Omental fat pad (tissue), 4 donors: ENCODE measurements at places on chromosomes 3 and 15.

GRCh38 chr3:58441514-58442450 is 8.2 kb upstream of the PDHB start:
- no peak for DNase-seq

- DNase-seq = no peak
These were observed 4.3 kb downstream of the SNTN start for GRCh38 chr3:63656786-63657185.

DNA sequence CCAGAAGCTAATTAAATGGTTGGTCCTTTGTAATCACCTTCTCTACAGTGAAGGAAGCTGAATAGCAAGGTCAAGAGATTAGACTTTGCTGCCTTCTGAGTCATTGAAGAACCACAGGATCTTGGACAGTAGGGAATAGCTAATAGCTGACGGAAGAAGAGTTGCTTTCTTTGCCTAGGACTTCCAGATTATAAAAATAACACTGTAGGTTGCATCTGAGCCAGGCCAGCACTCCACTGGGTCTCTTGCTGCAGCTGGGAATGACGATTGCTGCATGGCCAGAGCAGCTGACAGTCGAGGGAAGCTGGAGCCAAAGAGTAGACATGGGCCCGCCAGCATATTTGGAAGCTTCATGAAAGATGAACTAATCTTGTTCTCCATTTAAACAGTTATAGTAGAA is 81.5 kb upstream of the KCNMB2 start:
- no peak for DNase-seq

DNA sequence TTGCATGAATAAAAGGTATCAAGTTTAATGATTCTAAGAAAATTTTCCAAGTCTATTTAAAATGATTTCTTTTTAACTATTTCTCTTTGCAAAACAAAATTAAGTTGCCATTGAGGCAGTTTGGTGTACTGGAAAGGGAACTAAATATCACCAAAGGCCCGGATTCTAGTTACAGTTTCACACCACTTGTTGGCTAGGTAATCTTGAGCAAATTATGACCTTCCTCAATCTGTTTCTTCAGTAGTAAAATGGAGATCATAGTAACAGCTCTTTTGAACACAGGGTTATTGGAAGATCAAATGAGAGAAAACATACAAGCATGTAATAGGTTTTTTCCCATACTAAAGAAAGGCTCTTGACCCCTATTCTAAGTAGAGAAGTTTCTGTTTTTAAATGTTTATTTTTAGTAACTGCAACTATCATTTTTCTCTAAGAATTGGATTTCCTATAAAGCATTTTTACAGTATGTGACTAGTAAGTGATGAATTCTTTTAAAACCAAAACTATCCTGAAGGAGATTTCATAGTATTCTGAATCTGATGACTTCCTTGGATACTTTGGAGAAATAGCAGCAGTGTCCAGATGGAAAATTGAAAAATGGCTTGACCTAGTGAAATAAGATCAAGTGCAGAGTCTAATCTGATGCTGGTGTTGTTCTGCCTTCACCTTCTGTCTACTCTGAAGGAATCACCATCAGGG is 15.7 kb downstream of the SCAANT1 start:
- DNase-seq = no peak

GRCh38 chr3:16338999-16339398 is 74.0 kb downstream of the OXNAD1 start:
- no peak for DNase-seq

GRCh38 chr3:189361103-189361835 is 189.5 kb downstream of the TPRG1 start:
- DNase-seq = no peak

GRCh38 chr15:69451951-69452691 is 497 bp upstream of the RPLP1 start:
- no peak for DNase-seq

DNA sequence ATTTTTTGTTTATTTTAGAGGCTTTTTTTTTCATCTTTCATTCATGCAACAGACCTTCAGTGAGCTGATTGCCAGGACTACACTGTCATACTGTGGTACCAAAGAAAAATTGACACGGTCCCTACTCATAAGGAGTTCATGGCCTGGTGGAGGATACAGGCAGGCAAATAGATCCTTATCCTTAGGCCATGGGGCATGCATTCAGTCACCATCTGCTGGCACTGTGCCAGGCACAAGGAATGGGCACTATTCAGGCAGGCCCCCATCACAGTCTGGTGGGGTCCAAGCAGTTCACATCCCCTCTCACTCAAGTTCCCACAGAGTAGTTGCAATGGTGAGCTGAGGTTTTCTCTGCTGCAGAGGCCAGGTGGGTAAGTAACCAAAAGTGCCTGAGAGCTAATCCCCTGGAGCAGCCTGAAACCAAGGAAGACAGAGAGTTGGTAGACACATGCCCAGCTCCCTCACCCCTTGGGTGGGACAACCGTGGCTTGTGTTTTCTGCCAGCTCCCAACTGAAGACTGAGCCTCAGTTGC is 17.3 kb downstream of the CISH start:
- DNase-seq = no peak

- DNase-seq = no peak
These were observed 27.0 kb downstream of the TM2D3 start for GRCh38 chr15:101625184-101625583.

- DNase-seq = no peak
These were observed 20.5 kb downstream of the BOC start for GRCh38 chr3:113231827-113232253.

DNA sequence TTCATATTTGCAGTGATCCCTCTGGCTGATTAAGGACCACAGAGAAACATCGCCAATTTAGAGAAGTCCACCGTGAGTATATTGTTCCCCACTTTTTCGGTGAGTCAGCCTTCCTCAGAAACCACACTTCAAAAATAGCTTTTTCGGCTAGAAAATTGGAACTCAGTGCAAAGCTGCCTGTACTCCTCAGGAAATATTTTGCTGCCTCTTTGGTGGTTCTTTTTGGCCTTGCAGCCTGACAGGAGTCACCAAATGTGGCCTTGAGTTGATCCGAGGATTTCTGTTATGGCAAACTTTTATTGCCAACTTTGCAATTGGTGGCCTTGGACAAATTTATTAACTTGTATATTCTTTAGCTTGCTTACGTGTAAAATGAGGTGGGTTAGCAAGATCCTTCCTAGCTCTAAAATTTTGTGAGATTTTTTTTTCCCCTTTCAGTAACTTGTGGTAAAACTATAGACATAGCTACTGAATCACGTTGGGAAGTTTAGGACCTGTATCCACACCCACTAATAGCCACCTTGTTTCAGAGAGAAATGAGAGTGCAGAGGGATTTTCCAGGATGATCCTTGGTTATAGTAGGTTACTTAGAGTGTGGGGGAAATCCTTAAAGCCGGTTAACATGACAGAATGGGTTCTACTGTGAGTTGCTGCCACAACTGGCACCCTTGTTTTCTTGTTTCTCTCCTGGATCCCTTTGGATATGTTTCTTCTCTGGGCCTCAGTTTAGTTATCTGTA is 9.9 kb downstream of the ARL6IP5 start:
- no peak for DNase-seq

DNA sequence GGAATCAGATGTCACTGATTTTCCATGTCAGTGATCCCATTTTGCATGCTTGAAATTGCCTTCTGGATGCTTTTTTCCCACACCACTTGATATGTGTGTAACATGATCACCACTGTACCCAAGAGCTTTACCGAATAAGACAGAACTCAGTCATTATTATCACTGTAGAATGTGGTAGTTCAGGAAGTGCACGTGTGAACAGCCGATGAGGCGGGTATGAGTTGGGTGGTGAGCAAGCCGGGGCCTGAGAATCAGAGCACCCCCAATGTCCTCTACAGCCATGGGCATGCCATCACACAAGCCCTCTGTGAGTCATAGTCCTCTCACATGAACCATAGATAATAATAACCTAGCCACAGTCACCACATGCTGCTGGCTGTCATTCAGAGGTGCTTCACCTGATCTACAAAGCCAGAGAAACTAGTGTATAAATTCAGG is 470.8 kb downstream of the SOX2 start:
- no peak for DNase-seq

DNA sequence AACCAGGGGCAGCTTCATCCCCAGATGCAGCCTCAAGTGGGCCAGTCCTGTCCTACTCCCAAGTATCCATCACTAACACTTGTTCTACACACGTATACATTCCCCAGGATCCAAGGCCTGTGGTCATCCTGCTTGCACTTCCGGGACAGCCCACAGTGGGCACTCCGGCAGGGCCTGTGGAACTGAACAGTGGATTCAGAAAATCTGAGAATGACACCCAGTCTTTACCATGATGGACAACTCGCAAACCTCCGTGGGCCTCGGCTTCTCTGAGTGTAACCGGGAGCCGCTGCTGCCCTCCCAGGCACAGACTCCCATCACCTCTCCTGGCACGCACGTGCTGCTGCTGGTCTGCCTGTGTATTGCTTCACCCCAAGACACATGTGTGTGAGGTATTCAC is 59.6 kb downstream of the ATP10A start:
- DNase-seq = no peak

DNA sequence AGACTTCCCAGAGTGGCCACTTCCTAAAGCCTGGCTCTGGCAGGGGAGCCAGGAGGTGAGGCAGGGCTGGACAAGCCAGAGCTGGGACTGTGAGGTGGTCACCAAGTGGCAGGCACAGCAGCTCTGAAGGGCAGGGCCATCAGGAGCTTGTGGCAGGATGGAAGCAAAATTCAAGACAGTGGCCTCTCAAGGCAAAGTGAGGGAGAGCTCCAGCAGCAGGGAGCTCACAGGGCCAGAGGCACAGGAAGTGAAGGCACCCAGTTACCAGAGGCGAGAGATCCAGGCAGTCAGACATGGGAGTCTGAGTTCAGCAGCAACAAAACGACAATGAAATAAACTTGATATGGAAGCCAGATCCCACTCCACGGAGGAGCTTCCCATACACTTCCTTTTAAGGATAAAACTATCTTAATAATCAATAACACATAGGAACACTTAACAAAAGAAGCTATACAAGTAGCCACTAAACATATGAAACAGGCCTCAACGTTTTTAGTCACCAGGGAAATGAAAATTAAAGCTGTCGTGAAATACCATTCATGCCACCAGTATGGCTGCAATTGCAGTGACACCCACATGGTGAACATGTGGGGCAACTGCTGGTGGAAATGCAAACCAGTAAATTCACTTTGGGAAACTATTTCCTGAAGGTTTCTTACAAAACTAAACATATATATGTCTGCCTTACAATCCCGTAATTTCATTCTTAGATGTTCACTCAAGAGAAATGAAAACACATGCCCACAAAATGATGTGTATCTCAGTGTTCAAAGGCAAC is 35.4 kb upstream of the TMEM158 start:
- no peak for DNase-seq

- DNase-seq = no peak
These were observed 19.2 kb upstream of the CYP11A1 start for GRCh38 chr15:74386496-74387140.

GRCh38 chr15:44537735-44538240 is 841 bp downstream of the EIF3J start:
- DNase-seq = no peak

GRCh38 chr15:37090543-37091175 is 9.7 kb downstream of the MEIS2 start:
- DNase-seq = no peak

- DNase-seq = no peak
These were observed 291.0 kb downstream of the TIGIT start for GRCh38 chr3:114584734-114585371.

GRCh38 chr3:105323274-105323599 is 43.5 kb upstream of the ALCAM start:
- no peak for DNase-seq

- no peak for DNase-seq
These were observed 12.7 kb downstream of the GATA2 start for GRCh38 chr3:128480278-128480677.

GRCh38 chr3:56885879-56886278 is 84.1 kb upstream of the ARHGEF3 start:
- DNase-seq = no peak

- DNase-seq = no peak
These were observed 62.3 kb downstream of the PPARG start for GRCh38 chr3:12351145-12351544.

DNA sequence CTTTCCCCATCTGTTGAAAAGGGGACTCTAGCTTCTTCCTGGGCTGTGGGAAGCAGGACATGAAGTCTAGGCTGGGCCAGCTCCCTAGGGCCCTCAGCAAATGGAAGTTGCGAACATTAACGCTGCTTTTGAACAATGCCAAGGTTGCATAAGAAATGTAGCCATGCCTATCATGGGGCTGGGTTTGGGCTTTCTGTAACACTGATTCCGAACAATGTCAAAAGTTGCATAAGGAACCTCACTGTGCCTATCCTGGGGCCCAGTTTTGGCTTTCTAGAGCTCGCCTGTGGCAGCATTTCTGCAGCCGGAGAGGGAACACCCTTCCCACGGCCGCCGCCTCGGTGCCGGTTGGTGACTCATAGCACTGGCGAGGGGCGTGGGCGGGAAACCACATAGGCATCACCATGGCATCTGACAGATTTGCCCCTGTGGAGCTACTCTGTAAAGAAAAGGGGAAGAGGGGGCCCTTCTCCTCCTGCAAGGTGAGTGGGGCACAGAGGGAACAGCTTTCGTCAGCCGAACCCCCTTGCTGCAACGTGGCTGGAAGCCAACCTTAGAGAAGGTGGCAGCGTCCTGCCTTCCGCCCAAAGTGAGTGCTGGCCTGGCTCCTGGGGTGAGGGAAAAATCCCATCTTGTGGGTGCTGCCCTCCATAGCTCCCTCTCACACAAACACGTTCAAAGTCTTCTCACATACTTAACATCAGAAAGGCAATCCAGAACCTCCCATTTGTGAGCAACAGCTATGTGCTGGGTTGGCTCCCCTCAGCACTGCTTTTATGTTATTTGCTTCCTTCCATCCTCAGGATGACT is 46.6 kb upstream of the ATP2B2 start:
- no peak for DNase-seq

DNA sequence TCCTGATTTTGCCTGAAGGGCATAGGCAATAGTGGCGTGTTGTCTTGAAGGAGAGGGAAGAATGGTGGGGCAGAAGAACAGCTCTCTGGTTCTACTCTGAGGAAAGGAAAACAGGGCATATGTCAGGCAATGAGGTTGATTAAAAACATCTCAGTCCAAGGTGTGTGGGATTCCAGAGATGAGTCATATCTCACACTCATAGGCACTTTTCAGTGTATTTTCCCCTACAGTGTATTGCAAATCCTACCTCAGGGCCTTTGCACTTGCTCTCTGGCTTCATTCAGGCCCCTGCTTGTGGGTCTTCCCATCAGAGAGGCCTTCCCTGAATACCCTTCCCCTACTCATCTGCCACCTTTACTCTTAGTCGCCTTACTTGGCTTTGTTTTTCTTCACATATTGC is 107.8 kb downstream of the SLCO3A1 start:
- no peak for DNase-seq
